ENCODE measurements at places on chromosomes 3 and 15. TPM values are rescaled to one million over a fixed set of nuclear protein-coding genes. Genes with fewer than 3 reads are reported as not detected.

The MESP1 gene
- polyA plus RNA-seq: 2.4 TPM

The NME9 gene
- 0.56 TPM for polyA plus RNA-seq

The ROPN1 gene
- polyA plus RNA-seq: not detected

The ZDHHC3 gene
- 48.1 TPM for polyA plus RNA-seq

The SOX14 gene
- not detected for polyA plus RNA-seq

The PGBD4 gene
- polyA plus RNA-seq: 0.46 TPM

The HDGFL3 gene
- polyA plus RNA-seq: 12.2 TPM

The HACL1 gene
- polyA plus RNA-seq: 20.8 TPM

The GABRR3 gene
- polyA plus RNA-seq: not detected

The SLC2A2 gene
- polyA plus RNA-seq: 0.56 TPM

The ISLR2 gene
- polyA plus RNA-seq: 1.1 TPM

The TUSC7 gene
- polyA plus RNA-seq: not detected

The C15orf61 gene
- polyA plus RNA-seq: 3.9 TPM

The CLRN1 gene
- polyA plus RNA-seq: not detected

The EHHADH gene
- polyA plus RNA-seq: 4.8 TPM

The LRRC31 gene
- polyA plus RNA-seq: not detected

The ZNF660 gene
- 0.70 TPM for polyA plus RNA-seq

The RPL22L1 gene
- 171 TPM for polyA plus RNA-seq

The IL17RE gene
- 6.4 TPM for polyA plus RNA-seq

The SSUH2 gene
- polyA plus RNA-seq: 0.61 TPM

The CHCHD4 gene
- 14.7 TPM for polyA plus RNA-seq

The CHRD gene
- polyA plus RNA-seq: 14.2 TPM

The MLF1 gene
- 14.1 TPM for polyA plus RNA-seq

The SKOR1 gene
- not detected for polyA plus RNA-seq

The FOXL2NB gene
- polyA plus RNA-seq: not detected

The IQCB1 gene
- 12.7 TPM for polyA plus RNA-seq

The GRK7 gene
- not detected for polyA plus RNA-seq

The SH3GL3 gene
- 0.07 TPM for polyA plus RNA-seq

The SEMA3G gene
- polyA plus RNA-seq: 49.7 TPM

The PAK6 gene
- 5.2 TPM for polyA plus RNA-seq

The SLC25A20 gene
- 22.9 TPM for polyA plus RNA-seq

The GPR87 gene
- 0.04 TPM for polyA plus RNA-seq

The CTXN2 gene
- not detected for polyA plus RNA-seq

The RPL39L gene
- polyA plus RNA-seq: 3.8 TPM

The CCR4 gene
- polyA plus RNA-seq: 0.07 TPM
